ENCODE measurements at places on chromosomes 2 and 18. TPM values are rescaled to one million over a fixed set of nuclear protein-coding genes. Genes with fewer than 3 reads are reported as not detected.

The EVA1A gene
- 152 TPM for total RNA-seq

The XIRP2 gene
- not detected for total RNA-seq

GRCh38 chr18:50133526-50133925 is 61.4 kb downstream of the MYO5B start:
- DNase-seq, result no peak

DNA sequence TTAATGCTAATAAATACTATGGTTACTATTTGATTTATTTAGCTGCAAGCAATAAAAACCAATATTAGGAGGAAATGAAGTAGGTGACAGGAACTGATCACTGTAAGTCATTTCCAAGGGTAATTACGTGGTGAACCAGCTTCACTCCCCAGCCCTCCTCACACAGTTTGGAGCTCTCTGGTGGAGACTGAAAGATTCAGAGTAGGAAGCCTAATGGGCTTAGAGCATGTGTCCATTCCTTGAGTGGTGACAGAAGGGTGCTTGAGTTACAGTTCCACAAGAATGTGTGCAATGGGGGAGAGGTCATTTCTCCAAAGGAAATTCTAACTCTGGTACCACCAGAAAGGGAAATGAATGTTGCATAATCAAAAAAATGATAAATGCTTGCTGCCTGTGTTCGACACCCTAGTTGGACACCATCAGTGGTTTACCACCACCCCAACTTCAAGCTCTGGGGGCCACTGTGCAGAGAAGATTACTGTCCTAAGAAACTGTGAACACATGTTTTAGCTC is 285.1 kb upstream of the MMADHC start:
- DNase-seq, result no peak

The SPP2 gene
- not detected for total RNA-seq

GRCh38 chr18:9058406-9058805 is 44.1 kb upstream of the NDUFV2 start:
- DNase-seq, result no peak

- DNase-seq, result no peak
These were observed 229.7 kb upstream of the SPRED2 start for GRCh38 chr2:65661980-65662653.

GRCh38 chr2:207235621-207236020 is 69.9 kb upstream of the KLF7 start:
- DNase-seq, result no peak

The IL1RL2 gene
- total RNA-seq, result not detected

The DHRS9 gene
- total RNA-seq, result 0.11 TPM

The NPPC gene
- total RNA-seq, result not detected

The LGALSL gene
- total RNA-seq, result 3.9 TPM

The AMER3 gene
- not detected for total RNA-seq

GRCh38 chr2:168217920-168218319 is 29.5 kb downstream of the STK39 start:
- DNase-seq, result no peak

The ALMS1 gene
- total RNA-seq, result 22.3 TPM

The CLEC4F gene
- total RNA-seq, result not detected

GRCh38 chr2:2886922-2887321 is 490.7 kb downstream of the EIPR1 start:
- no peak for DNase-seq

- no peak for DNase-seq
These were observed 24.9 kb downstream of the HADHB start for GRCh38 chr2:26269571-26270158.

DNA sequence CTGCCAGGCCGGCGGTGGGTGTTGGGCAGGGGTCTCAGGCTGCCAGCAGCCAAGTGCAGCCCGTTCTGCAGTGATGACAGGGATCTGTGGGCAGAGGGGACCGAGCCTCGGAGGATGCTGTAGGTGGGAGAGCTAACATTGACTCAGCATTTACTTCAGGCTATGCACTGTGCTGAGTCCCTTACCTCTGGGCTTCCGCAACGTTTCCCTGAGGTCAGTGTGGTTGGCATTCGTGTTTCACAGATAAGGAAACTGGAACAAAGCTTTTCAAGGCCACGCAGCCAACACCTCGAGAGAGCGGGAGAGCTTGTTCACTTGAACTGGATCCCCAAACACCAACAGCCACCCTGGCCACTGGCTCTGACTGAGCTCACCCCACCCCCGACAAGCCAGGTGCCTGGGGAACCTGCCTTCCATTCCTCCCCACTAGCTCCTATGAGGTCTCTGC is 839 bp upstream of the GPR148 start:
- no peak for DNase-seq

DNA sequence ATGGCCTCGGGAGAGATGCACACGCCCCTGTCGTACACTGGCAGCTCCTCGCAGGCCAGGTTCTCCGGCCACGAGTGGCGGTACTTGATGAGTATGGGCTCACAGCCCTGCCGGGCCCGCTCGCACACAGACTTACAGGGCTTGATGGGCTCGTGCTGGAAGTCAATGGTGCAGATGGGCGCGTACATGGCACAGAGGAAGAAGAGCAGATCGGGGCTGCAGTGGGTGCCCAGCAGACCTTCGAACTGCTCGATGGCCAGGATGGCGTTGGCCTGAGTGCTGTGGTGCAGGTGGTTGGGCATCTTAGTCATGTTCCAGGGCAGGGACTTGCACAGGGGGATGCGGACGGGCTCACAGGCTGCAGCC is 359 bp downstream of the FRZB start:
- DNase-seq, result no peak

Data from SJSA1 (cell line).